ENCODE measurements at places on chromosomes 4 and X.

- DNase-seq = no peak
Measured at GRCh38 chr4:168835880-168836454, 174.1 kb downstream of the CBR4 start.

DNA sequence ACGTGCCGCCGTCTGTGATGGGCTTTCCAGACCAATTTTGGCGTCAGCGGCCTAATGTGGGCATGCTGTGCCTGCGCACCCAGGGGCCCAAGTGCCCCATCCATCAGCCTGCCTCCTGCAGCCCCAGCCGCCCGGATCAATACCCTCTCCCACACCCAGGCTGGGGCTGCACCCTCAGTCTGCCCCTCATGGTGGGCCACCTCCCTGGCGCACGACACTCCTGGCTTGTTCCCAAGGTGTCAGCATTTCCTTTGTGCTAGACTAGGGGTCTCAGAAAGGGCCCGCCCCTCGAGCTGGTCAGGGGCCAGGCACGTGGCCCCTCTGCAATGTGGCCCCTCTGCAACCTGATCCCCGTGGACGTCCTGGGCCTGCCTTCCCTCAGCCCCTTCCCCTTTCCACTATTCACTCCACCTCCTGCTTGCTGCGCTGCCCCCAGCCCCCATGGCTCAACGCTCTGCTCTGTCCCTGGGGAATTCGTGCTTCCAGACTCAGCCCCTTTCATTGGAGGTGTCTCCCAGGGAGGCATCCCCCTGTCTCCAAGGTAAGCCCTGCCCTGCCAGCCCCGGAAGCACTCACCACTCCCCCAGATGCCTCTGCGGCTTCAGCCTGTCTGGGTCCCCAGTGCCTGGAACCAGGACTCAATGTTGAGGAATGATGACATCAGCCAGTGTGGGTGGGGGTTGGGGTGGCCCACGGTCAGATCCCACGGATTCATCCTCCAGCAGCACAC, 130.8 kb downstream of the HMX1 start:
- no peak for DNase-seq

- no peak for DNase-seq
Measured at GRCh38 chr4:15343581-15343980, 84.3 kb upstream of the C1QTNF7 start.

GRCh38 chr4:119172223-119172622, 36.6 kb downstream of the MYOZ2 start:
- DNase-seq = no peak

DNA sequence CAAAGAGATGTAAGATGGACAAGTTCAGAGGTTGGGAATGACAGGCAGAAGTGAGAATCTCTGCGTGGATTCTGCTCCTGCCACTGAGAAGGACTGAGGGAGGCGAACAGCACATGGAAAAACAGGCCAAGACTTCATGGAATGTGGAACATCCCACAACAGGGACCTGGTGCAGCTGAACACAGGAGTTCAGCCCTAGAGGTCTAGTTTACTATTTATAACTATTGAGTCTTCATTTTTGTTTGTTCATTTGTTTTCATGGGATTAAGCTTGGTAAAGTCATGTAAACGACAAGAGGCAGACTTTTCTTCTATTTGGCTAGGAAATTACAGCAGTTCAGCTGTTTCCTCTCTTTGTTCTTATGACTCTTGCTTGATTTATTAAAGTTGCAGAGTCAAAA, 234.5 kb downstream of the MAML3 start:
- DNase-seq = no peak

Measured in GM18507 (cell line).